Ureter (tissue), 1 donor: ENCODE measurements at places on chromosomes 1 and 21. TPM values are rescaled to one million over a fixed set of nuclear protein-coding genes. Genes with fewer than 3 reads are reported as not detected.

- no peak for DNase-seq
These were observed 666.2 kb downstream of the ADGRL2 start for GRCh38 chr1:82466891-82467290.

The VCAM1 gene
- 19.1 TPM for total RNA-seq

DNA sequence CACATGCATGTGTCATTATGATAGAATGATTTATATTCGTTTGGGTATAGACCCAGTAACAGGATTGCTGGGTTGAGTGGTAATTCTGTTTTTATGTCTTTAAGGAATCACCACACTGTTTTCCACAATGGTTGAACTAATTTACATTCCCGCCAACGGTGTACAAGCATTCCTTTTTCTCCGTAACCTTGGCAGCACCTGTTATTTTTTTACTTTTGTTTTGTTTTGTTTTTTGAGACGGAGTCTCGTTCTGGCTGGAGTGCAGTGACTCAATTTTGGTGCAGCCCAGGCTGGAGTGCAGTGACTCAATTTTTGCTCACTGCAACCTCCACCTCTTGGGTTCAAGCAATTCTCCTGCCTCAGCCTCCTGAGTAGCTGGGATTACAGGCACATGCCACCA lies 8.5 kb upstream of the S100B start:
- no peak for DNase-seq

DNA sequence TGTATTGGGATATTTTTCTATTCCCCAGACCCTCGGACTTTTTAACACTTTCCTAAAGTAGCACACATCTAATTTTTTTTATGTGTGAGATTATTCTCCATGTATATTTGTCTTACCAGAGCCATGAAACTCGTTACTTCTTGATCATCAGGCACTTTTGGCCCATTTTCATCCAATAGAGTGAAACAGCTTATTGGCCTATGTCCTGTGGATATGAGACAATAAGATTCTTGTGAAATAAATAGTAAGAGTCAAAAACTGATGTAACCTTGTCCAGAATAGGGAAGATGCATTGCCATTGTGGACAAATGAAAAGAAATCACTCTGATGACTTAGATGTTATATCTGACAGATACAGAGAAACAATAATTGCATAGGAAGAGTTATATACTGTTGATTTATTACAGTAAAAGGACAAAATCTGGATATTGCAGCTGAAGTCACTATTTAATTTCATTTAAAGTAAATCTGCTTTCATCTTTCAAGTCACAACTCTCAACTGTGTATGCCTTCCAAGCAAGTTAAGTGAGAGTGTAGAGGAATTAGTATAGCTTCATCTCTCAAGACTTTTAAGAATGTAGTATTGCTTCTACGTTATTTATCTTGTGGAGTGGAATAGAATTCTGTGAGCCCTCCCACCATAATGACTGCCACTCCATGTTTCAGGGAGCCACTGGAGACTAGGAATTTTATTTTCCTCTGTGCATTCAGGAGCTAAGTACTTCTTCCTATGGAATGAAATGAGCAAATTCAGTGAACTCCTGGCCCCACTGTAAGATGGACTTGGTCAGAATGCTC lies 86.9 kb downstream of the ADAMTS1 start:
- DNase-seq, result no peak

The NES gene
- 42.4 TPM for total RNA-seq

DNA sequence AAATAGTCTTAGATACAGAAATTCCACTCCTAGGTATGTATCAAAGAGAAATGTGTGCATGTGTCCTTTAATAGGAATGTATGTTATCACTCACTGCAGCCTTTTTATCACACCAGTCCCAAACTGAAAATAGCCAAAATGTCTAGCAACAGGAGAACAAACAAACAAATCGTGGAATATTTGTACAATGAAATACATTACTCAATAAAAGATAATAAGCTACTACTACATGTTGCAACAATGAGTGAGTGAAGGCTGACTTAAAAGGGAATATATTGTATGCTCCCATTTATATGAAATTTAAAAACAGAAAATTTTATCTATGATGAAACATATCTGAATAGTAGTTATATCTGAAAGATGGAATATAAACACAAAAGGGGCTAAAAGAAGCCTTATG lies 212.1 kb upstream of the PLD5 start:
- no peak for DNase-seq

DNA sequence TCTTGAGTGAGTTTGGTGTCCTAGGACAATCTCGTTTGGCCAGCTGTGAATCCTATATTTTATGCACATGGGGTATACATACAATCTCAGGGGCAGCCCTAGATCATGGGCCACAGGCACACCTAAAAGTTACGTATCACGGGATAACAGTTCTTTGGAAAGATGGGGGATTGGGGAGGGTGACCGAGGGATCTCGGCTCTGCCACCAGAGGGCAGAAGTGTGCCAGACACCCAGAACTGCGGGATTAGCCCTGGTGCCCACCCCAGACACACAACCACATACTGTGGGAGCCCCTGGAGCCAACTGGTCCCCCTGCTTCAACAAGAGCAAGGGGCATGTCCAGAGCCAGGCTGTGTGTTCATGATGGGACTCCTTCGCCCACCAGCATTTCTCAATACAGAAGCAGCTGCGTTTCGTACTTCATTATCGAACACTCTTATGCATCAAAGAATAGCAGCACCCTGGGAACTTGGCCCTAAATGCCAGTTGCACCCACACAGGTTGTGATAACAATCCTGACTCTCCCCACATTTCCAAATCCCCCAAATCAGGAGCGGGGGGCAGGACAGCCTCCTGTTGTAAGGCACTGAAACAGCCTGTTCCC lies 37.4 kb downstream of the TMCO4 start:
- DNase-seq, result no peak

DNA sequence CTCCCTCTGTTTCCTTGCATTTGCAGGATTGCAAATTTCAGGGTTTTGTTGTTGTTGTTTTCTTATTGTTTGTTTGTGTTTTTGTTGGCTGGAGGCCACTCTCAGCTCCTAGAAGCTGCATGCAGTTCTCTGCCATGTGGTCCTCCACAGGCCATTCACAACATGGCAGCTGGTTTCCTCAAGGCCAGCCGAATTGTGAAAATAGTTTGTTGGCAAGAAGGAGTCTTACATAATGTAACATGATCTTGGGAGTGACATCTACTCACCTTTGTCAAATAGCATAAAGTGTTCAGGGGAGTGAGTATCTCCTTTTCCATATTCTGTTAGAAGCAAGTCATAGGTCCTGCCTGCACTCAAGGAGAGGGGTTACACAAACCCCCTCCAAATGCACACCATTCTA lies 10.6 kb upstream of the UAP1 start:
- no peak for DNase-seq

The MX1 gene
- 43.8 TPM for total RNA-seq

- DNase-seq, result peak; percentile 83
These were observed 9.3 kb downstream of the SAMD11 start for GRCh38 chr1:932776-933602.

The CD5L gene
- total RNA-seq, result not detected
